ENCODE measurements at places on chromosomes 5 and 9.

- DNase-seq, result no peak
Observed at GRCh38 chr9:11966786-11967185, 726.4 kb upstream of the TYRP1 start.

GRCh38 chr5:177356746-177357145, 978 bp upstream of the RGS14 start:
- DNase-seq, result no peak

GRCh38 chr9:4617752-4618151, 44.3 kb upstream of the PLPP6 start:
- DNase-seq, result no peak

DNA sequence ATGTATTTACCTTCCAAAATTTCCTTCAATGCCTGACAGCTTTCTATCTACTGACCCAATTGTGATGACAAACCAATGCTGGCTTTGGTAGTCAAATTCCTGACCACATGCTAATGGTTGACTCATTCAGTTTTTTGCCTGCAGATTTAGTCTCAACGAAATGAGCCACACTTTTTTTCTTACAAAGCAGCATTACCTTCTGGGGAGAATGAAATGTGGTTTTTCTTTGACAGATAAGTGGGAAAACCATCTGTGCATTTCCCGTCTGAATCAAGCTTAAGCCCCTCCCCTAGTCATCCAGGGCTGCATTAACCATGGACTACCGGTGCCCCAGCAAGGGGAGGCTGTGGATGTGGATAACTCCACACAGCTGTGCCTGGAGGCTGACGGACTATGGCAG, 99.6 kb upstream of the TAF11L2 start:
- DNase-seq, result peak; percentile 50

- DNase-seq, result no peak
Observed at GRCh38 chr9:137761793-137762192, 115.8 kb upstream of the CACNA1B start.

- no peak for DNase-seq
Observed at GRCh38 chr5:62886603-62887315, 308.1 kb downstream of the LRRC70 start.

GRCh38 chr9:69204849-69205248, 30.8 kb downstream of the TJP2 start:
- DNase-seq, result no peak

- no peak for DNase-seq
Observed at GRCh38 chr9:88663771-88664419, 128.9 kb downstream of the NXNL2 start.

DNA sequence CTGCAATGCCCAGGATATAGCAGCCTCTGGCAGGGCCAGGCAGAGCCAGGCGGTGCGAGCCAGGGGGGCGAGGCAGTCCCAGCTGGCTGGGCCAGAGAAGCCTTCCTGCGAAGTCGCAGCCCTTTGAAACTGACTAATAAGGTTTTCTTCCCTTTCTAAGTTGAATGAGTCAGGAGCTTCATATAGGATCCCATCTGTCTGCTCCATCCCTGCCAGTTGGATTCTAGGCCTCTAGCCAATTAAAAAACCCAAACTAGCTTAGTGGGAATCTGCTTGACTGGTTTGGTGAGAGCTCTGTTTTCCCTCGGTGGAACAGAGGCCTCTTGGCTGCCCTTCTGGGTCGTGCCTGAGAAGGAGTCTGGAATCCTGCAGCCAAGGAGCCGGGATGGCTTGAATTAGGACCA, 70.1 kb upstream of the RAPGEF1 start:
- no peak for DNase-seq

- no peak for DNase-seq
Observed at GRCh38 chr5:57818397-57818796, 335.8 kb upstream of the ACTBL2 start.

DNA sequence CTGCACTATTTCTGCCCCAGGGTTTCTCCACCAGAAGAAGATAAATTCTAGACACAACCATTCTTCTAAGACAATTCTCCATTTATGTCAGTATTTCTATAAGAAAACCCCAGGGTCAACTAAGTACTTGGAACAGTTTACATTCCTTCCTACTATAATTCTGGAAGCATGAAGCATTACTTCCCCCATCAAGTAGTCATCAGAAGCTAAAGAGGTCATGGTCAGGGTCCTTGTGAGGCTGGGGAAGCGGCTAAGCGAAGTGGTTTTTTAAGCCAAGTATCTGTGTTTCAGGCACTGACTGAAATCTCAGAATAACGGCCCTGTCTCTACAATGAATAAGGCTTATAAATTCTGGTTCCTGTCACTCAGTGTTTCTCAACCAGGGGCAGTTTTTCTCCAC, 197.8 kb downstream of the GLIS3 start:
- DNase-seq, result no peak

- DNase-seq, result no peak
Observed at GRCh38 chr5:27734838-27735237, 696.5 kb upstream of the CDH9 start.

DNA sequence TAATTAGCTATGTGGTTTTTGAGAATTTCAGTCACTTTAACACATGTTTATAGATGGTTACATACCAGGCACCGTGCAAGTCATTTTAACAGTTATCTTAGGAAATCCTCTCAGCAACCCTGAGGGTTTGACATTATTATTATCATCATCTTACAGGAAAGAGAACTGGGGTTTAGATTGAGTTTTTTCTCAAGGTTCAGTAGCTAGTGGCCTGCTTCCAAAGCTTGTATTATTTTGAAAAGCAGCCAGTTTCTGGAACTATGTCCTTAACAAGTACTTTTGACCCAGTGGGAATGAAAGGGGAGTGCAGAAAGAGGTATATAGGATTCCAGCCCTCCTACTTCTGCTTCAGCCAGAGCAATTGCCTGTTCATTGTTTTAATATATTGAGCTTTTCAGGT, 157.5 kb downstream of the COMMD10 start:
- DNase-seq, result no peak

GRCh38 chr5:67187006-67187715, 9.4 kb downstream of the CD180 start:
- no peak for DNase-seq

DNA sequence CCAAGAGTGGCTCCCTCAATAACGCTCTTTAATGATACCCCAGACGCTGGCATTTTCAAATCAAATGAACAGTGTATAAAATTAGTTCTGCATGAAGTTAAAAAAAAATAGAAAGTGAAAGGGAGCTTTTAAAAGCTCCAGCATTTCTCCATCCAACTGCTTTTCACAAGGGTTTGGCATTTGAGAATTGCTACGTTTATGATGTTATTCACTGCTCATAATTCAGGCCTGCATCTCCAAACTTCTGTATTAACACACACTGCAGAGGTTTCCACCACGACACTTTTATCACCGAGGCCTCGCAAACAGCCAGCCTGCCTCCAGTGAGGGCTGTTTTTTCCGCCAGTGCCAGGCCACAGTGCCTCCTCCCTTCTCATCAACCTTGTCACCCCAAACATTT, 205.5 kb upstream of the EFNA5 start:
- no peak for DNase-seq

GRCh38 chr9:130345897-130346385, 80.4 kb downstream of the HMCN2 start:
- DNase-seq, result no peak

GRCh38 chr9:125538092-125538473, 168.9 kb downstream of the MAPKAP1 start:
- DNase-seq, result peak; percentile 63

DNA sequence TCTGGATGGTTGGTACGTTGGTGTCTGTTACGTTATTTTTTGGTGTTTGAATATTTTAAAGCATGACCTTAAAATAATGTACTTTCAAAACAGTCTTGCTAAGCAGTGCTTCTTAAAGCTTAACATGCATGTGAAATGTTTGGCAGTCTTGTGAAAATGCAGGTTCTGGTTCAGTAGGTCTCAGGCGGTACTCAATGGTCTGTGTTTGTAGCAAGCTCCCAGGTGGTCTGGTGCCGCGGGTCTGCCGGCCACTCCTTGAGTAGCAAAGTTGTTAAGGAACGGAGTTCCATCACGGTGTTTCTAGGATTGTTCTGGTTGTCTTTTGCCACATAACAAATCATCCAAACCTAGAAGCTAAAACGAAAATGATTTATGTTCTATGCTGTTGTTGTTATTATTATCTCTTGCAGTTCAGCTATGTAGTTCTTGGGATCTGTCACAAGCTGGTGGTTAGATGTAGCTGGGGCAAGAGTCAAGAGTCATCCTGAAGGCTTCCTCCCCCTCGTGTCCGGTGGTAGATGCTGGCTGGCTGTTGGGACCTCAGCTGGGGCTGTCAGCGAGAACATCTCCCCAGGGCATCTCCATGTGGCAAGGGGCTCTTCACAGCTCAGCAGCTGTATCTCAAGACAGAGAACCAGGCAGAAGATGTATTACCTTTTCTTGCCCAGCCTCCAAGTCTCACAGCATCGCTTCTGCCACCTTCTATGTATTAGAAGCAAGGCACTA, 186.8 kb downstream of the PALM2AKAP2 start:
- DNase-seq, result no peak

DNA sequence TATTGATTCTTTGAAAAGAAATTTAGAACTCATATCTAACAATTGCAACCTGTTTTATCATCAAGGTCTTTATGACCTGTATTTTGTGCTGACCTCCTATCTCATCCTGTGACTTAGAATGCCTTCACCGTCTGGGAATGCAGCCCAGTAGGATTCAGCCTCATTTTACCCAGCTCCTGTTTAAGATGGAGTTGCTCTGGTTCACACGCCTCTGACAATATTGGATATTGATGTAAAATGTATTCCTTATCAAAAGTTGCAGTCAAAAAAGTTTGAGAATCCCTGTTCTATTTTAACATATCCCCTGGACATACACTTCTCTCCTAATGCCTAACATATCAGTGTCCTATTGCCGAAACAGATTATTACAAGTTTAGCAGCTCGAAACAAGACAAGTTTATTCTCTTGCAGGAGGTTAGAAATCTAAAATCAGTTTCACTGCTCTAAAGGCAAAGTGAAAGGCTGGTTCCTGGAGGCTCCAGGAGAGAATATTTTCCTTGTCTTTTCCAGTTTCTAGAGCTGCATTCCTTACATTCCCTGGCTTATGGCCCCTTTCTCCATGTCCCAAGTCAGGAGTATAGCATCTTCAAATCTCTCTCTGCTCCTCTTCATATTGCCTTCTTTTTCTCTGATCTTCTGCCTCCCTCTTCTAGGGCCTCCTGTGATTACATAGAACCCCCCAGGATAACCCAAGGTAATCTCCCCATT, 31.5 kb upstream of the LVRN start:
- DNase-seq, result no peak

- DNase-seq, result no peak
Observed at GRCh38 chr5:5371005-5371404, 51.5 kb upstream of the ICE1 start.

DNA sequence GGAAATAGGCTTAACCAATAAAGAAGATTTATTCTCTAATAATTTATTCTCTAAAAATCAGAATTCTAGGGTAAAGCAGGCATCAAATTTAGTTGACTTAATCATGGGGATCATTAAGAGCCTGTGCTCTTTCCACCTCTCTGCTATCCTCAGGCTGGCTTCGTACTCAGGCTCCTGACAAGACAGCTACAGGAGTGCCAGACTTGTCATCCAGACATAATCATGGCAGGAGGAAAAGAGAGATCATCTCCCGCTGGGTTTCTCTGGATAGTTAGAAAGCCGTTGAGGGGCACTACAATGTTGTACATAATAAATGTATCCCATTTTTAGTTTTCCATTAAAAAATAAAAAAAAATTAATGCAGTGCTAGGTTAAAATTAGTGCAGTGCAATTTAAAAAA, 171.9 kb downstream of the SEC61B start:
- DNase-seq, result no peak

DNA sequence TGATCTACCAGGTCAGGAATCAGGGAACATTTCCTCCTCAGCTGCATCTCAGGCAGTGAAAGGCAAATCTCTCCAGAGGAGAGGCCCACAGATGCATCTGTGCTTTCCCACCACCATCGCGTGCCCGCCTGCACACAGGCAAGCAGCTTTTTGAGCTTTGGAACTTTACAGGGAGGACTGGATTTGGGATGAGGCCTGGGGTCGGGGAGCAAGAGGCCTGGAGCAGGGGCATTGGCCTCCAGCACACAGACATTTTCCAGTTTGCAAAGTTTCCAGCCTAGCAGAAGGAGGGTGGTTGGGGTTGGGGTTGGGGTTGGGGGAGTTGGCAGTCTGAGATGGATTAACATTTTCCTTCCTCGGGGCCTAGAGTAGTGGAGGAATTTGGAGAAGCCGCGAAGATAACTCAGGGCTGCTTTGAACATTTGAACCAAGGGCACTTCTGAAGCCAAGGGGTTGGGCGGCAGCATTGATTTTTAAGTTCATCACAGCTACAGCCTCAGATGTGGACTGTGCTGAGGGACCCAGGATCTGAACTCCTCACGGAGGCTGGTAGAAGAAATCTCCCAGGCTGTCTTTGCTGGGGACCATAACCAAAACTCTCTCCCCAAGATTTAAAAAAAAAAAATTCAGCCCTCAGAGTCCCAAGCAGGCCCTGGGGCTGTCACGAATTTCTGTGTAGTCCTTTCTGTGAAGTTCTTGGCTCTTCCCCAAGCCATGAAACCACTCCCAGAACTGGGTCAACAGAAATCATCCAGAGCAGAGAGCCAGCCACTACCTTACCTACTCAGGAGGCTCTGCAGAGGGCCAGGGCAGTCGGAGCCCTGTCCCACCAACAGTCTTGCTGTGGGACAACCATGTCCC, 25.6 kb downstream of the C5orf15 start:
- DNase-seq, result no peak

DNA sequence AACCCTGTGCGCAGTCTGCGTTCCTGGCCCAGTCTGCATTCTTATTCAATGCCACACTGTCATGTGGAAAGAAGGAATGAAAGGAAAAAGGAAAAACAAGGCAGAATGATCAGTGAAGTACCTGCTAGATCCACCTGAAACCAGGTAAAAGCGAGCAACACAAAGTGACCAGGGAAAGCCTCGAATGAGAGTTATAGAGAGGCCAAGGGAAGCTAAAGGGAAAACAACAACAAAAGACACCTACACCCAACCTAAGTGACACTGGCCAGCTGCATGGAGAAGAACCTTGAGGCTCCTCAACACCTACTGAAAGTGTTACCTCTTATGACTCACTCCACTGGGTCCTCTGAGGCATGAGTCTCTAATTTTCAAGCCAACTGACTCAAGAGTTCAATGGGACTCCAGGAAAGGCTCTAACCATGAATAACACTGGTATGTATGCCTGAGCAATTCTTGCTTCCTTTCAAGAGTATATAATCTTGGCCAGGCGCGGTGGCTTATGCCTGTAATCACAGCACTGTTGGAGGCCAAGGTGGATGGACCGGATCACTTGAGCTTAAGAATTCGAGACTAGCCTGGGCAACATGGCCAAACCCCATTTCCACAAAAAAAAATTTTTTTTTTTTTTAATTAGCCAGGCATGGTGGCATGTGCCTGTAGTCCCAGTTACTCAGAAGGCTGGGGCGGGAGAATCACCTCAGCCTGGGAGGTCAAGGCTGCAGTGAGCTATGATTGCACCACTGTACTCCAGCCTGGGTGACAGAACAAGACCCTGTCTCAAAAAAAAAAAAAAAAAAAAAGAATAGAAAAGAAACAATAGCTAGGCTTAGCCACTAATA, 29.0 kb downstream of the MTMR12 start:
- DNase-seq, result peak; percentile 21

- DNase-seq, result no peak
Observed at GRCh38 chr5:143188083-143188482, 215.4 kb downstream of the NR3C1 start.
